ENCODE measurements at places on chromosomes 4 and X. TPM values are rescaled to one million over a fixed set of nuclear protein-coding genes. Genes with fewer than 3 reads are reported as not detected.

The MEPE gene
- not detected for polyA plus RNA-seq

DNA sequence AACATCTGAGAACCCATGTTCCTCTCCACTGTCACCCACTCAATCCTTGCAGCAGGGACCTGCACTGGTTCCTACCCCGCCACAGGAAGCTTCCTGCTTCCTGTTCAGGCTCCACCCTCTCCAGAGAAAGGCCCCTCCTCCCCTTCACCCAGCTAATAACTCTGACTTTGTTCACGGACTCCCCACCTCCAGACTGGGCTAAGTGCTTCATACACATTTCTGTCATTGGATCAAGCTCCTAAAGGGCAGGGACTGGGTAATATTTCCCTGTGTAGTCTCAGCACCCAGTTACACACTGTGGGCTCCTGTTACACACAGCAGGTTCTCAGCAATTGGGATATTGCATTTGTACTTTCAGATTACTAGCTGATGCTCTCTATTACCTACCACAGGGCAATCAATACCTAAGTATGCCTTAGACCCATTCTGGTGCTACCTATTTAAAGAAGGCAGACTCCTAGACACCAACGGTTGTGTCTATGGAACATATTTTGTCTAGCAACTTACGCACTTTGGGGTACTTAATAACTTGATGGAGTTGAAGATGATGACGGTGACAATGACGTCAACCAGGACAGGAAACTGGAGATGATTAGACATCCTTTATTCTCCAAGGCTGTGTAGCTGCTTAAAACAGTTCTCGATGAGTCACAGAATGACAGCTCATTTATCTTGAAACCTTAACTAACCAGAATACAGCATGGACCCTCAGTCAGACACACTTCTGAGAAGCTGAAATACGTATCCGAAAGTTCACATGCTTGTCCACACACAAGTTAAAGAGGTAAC is 58.1 kb downstream of the MAML3 start:
- no peak overlapping the region for H3K4me3 ChIP-seq
- no peaks in the 10 kb centered on the region for H3K27me3 ChIP-seq
- DNase-seq, result peak; percentile 52
- no peaks in the 10 kb centered on the region for H3K36me3 ChIP-seq
- peaks cover 62% of the 10 kb centered on the region for H3K4me1 ChIP-seq
- peak overlapping the region; percentile 48 for H3K27ac ChIP-seq

DNA sequence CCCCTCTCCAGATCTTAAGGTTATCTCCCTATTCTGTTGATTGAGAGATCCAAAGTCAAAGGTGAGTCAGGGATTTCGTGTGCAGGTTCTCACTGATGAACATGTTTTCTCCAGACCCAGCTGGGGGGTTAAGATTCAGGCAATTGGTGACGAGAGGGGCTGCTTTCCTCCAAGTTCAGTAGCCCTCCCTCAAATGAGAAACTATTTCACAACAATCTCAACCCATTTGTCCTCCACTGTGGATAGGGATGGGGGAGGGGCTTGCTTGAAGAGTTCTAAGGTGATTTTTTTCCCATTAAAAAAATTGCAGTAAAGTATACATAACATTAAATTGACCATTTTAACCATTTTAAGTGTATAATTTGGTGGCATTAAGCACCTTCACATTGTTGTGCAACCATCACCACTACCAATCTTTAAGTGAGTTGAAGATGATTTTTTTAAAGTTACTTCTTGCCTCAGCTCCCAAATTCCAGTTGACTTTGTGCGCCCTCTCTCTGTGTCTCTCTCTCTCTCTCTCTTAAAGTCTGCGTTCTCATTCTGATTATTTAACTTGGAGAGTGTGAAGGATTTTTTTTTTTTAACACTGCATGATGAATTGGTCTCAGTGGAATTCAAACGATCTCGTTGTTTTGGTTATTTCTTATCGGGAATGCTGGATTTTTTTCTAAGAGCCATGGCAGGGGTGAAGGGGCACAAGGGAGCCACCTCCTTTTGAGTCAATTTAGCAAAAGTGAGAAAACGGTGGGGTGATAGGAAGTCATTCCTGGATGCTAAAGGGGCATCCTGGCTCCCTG is 175.9 kb downstream of the SHROOM3 start:
- no peak overlapping the region for H3K27ac ChIP-seq
- H3K27me3 ChIP-seq, result peaks cover 20% of the 10 kb centered on the region
- peaks cover 12% of the 10 kb centered on the region for H3K4me1 ChIP-seq

- no peaks in the 10 kb centered on the region for H3K36me3 ChIP-seq
- no peaks in the 10 kb centered on the region for H3K4me1 ChIP-seq
- no peaks in the 10 kb centered on the region for H3K27me3 ChIP-seq
- no peak for DNase-seq
- no peak overlapping the region for H3K27ac ChIP-seq
These were observed 69.0 kb upstream of the SPANXN1 start for GRCh38 chrX:145178268-145178667.

The USP17L20 gene
- polyA plus RNA-seq, result not detected

- no peak for DNase-seq
- no peak overlapping the region for H3K27ac ChIP-seq
- H3K36me3 ChIP-seq, result no peaks in the 10 kb centered on the region
- no peaks in the 10 kb centered on the region for H3K27me3 ChIP-seq
- H3K4me3 ChIP-seq, result no peak overlapping the region
These were observed 80.2 kb downstream of the TMEM47 start for GRCh38 chrX:34576864-34577263.

The NPFFR2 gene
- 34.1 TPM for polyA plus RNA-seq

DNA sequence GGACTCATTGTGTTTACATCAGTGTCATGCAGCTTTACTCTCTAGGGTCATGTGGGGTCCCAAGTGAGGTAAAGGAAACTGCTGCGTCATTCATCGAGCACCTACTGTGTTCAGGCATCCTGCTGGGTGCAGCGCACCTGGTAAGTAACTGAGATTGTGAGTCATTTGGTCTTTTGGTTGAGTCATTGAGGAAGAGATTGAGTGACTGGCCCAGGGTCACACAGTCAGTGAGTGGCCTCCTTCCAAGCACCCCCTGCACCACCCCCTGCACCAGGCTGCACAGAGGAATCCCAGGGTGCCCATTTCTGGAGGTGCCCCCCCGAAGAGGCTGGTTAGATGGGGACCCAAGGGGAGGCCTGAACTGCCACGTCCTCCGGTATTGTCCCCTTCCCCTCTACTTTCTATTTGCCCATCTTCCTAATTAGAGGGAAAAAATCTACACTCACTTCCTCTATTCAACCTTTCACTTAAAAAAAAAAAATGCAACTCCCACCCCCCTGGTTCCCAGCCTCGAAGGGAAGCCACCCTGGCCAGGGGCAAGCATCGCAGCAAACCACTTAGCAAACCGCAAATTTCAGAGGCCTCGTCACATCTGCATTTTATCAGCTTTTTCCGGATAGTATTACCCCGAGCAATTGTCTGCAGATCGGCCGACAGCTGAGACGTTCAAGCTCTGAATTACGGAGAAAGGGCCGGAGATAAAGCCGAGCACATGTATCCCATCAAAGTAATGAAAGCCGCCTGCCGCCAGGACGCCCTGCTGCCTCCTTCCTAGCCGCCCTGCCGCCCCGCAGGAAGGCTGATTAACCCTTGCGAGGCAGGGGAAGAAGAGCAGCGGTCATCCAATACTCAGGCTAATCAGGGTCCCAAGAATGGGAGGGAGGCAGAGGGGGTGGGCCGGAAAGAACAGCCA is 96.3 kb upstream of the MSX1 start:
- no peak overlapping the region for H3K27ac ChIP-seq
- peaks cover 10% of the 10 kb centered on the region for H3K4me1 ChIP-seq
- H3K36me3 ChIP-seq, result no peaks in the 10 kb centered on the region
- H3K27me3 ChIP-seq, result no peaks in the 10 kb centered on the region
- H3K4me3 ChIP-seq, result no peak overlapping the region

- peak overlapping the region; percentile 98 for H3K27ac ChIP-seq
- no peaks in the 10 kb centered on the region for H3K4me1 ChIP-seq
- peak; percentile 10 for DNase-seq
- H3K27me3 ChIP-seq, result no peaks in the 10 kb centered on the region
These were observed 1.8 kb downstream of the UBQLN2 start for GRCh38 chrX:56564921-56565840.

The ANKRD37 gene
- 18.1 TPM for polyA plus RNA-seq

The HOPX gene
- polyA plus RNA-seq, result 1.4 TPM

The GK gene
- 13.4 TPM for polyA plus RNA-seq

The SSX5 gene
- polyA plus RNA-seq, result not detected

- no peaks in the 10 kb centered on the region for H3K4me1 ChIP-seq
- H3K27ac ChIP-seq, result no peak overlapping the region
- H3K27me3 ChIP-seq, result no peaks in the 10 kb centered on the region
- H3K4me3 ChIP-seq, result no peak overlapping the region
These were observed 879.6 kb upstream of the PCDH10 start for GRCh38 chr4:132269303-132269990.

GRCh38 chr4:73599182-73599581 is 21.1 kb downstream of the RASSF6 start:
- DNase-seq, result peak; percentile 78
- no peaks in the 10 kb centered on the region for H3K27me3 ChIP-seq
- H3K4me3 ChIP-seq, result no peak overlapping the region
- no peaks in the 10 kb centered on the region for H3K36me3 ChIP-seq
- no peaks in the 10 kb centered on the region for H3K4me1 ChIP-seq

The GIMD1 gene
- not detected for polyA plus RNA-seq

GRCh38 chr4:186727977-186728519 is 4.4 kb upstream of the FAT1 start:
- DNase-seq, result peak; percentile 25
- H3K4me1 ChIP-seq, result no peaks in the 10 kb centered on the region
- no peak overlapping the region for H3K4me3 ChIP-seq
- H3K27me3 ChIP-seq, result no peaks in the 10 kb centered on the region

DNA sequence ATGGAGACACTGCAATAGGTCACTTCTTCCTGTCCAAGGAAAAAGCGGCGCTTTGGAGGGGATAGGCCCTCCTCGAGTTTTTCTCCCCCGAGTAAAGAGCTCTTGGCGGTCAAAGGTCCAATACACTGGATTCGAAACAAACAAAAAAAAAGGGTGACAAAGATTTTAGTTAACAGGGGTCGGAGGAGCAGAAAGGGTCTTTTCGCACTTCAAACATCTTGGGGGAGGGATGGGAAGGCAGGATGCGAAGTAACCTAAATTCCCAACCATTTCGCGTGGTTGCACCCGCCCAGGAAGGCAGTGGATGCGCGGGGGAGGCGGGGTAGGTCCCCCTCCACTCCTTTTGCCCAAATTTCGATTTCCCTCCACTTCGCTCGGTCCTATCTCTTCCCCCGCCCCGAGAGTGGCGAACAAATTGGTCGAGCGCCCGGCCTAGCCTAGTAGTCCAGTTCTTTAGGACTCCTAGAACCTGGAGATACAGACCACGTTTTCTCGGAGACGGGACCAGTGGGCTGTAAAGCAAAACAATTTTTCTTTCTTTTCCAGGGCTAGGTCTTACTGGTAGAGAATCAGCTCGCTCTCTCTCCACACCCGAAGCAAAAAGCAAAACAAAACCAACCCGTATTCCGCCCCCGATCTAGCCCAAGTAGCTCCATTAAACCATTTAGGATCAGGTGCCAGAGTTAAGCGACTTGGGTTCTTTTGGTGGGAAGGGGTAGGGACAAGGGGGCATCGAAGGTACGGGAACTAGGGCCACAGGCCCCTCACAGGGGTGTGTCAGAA is 2.0 kb upstream of the STAG2 start:
- no peaks in the 10 kb centered on the region for H3K27me3 ChIP-seq
- H3K4me3 ChIP-seq, result peak overlapping the region; percentile 44
- DNase-seq, result peak; percentile 54

- no peaks in the 10 kb centered on the region for H3K27me3 ChIP-seq
- H3K27ac ChIP-seq, result no peak overlapping the region
- DNase-seq, result no peak
- H3K36me3 ChIP-seq, result no peaks in the 10 kb centered on the region
- H3K4me3 ChIP-seq, result peak overlapping the region; percentile 89
These were observed 1.1 kb downstream of the RPS6KA6 start for GRCh38 chrX:84186603-84187532.

- DNase-seq, result no peak
- no peaks in the 10 kb centered on the region for H3K36me3 ChIP-seq
- no peak overlapping the region for H3K4me3 ChIP-seq
- no peaks in the 10 kb centered on the region for H3K4me1 ChIP-seq
These were observed 52.5 kb upstream of the ATXN3L start for GRCh38 chrX:13372203-13372980.

The TMPRSS11A gene
- not detected for polyA plus RNA-seq

DNA sequence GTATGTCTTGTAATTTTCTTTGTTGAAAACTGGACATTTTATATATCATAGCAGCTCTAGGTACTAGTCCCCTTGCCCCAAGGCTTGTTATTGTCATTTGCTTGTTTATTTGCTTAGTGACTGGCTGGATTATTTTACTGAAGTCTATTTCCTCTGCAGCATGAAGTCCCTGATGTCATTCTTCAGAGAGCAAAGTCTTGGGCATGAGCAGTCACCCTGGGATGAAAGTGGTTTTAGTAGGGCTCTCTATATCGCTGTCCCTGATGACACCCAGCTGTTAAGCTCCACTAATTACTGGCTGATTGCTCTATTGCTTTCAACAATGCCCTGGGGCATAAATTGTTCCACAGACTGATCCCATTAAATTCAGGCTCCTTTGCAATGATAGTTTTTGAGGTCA is 113.5 kb upstream of the USP9X start:
- no peaks in the 10 kb centered on the region for H3K36me3 ChIP-seq
- H3K27me3 ChIP-seq, result no peaks in the 10 kb centered on the region
- no peak for DNase-seq
- H3K4me3 ChIP-seq, result no peak overlapping the region
- H3K4me1 ChIP-seq, result no peaks in the 10 kb centered on the region

The MAGEB17 gene
- not detected for polyA plus RNA-seq

The TLR3 gene
- polyA plus RNA-seq, result not detected

GRCh38 chr4:17197070-17197469 is 298.6 kb upstream of the LDB2 start:
- no peak overlapping the region for H3K27ac ChIP-seq
- H3K27me3 ChIP-seq, result no peaks in the 10 kb centered on the region
- no peak overlapping the region for H3K4me3 ChIP-seq
- DNase-seq, result no peak
- H3K36me3 ChIP-seq, result no peaks in the 10 kb centered on the region
- no peaks in the 10 kb centered on the region for H3K4me1 ChIP-seq

GRCh38 chr4:14667624-14668151 is 334.6 kb upstream of the CPEB2 start:
- no peak overlapping the region for H3K4me3 ChIP-seq
- no peak overlapping the region for H3K27ac ChIP-seq
- H3K4me1 ChIP-seq, result no peaks in the 10 kb centered on the region

DNA sequence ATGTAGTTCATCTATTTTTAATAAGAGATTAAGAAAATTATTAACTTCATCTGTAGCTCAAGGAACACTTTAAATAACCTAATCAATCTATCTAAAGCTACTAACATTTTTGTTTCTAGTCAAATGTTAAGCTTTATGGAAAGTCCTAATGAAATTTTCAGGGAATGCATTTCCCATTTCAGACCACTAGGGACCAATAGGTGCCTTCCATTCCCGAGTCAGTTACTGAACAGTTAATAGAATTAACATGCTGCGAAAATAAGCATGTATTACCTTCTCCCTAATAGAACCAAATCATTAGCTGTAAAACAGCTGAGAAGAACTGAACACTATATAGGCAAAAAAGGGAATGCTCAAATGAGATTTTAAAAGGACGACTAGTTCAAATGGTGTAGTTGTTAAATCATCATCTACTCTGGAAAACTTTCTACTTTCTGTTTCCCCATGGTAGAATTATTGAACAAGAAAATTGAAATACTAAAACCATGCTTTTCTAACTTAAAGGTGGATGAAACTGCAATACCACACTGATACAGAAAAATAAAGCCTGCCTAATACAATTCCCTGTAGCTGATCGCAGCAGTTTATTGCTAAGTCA is 22.5 kb downstream of the STX18 start:
- no peak overlapping the region for H3K27ac ChIP-seq
- no peaks in the 10 kb centered on the region for H3K36me3 ChIP-seq
- H3K4me1 ChIP-seq, result no peaks in the 10 kb centered on the region
- DNase-seq, result peak; percentile 38

GRCh38 chrX:130874751-130875150 is 28.3 kb downstream of the ENOX2 start:
- H3K27me3 ChIP-seq, result no peaks in the 10 kb centered on the region
- H3K4me3 ChIP-seq, result no peak overlapping the region
- no peaks in the 10 kb centered on the region for H3K36me3 ChIP-seq
- H3K4me1 ChIP-seq, result peaks cover 6% of the 10 kb centered on the region
- H3K27ac ChIP-seq, result no peak overlapping the region
- no peak for DNase-seq

Measured in cardiac muscle cell (in vitro differentiated cells and primary cell).